ENCODE measurements at places on chromosomes 16 and 17.

- DNase-seq, result peak; percentile 81
Observed at GRCh38 chr17:4199818-4200402, 56.9 kb downstream of the CYB5D2 start.

- DNase-seq, result no peak
Observed at GRCh38 chr17:81431545-81432482, 36.6 kb downstream of the BAHCC1 start.

DNA sequence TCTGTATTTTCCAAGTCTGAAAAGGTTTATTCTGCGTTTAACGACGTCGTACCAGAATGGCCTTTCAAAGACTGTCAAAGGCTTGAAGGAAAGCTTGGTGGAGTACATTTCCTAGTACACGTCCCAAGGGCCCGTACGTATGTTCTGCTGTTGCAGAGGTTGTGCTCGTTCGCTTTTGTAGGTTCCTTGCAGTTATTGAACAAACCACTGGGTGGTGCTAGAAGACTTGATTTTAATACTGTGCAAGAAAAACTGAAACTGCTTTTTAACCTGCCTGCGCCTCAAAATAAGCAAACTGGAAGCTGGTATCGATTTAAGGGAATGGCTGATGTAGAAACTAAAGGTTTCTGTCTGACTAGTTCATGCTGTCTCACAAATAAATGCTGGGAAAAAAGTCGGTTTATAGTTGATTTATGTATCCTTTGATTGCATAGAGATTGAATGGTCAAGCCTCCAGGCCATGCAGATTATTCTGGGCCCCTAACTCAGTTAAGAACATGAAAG is 54.6 kb downstream of the USP10 start:
- peak; percentile 89 for DNase-seq

DNA sequence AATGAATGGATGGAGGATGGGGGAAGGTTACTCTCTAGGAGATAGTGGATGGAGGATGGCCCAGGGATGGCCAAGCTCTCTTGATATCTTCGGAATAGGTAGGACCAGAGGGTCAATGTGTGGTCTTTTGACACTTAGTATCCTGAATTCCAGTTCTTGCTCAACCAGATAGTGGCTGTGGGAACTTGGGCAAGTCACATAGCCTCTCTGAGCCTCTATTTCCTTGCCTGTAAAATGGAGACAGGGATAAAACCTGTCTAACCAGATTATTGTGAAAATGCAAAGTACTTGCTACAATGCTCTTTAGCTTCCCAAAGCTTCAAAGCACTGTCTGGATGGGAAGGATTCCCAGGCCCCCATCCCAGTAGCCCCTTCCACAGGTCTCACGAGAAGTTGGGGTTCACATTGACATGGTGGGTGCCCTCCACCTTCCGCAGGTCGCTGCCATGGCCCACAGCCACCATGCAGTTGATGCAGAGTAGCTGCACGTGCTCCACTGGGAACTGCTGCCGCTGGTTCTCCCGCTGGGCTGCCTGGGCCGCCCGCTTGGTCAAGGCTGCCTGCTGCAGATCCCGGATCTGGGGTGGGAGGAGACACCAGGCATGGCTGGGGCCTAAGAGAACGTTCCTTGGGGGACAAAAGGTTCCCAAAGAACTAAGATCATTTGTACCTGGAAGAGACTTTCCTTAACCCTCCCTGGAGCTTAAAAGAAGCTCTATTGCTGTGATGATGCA is 5.1 kb upstream of the ZNF385C start:
- DNase-seq, result no peak

DNA sequence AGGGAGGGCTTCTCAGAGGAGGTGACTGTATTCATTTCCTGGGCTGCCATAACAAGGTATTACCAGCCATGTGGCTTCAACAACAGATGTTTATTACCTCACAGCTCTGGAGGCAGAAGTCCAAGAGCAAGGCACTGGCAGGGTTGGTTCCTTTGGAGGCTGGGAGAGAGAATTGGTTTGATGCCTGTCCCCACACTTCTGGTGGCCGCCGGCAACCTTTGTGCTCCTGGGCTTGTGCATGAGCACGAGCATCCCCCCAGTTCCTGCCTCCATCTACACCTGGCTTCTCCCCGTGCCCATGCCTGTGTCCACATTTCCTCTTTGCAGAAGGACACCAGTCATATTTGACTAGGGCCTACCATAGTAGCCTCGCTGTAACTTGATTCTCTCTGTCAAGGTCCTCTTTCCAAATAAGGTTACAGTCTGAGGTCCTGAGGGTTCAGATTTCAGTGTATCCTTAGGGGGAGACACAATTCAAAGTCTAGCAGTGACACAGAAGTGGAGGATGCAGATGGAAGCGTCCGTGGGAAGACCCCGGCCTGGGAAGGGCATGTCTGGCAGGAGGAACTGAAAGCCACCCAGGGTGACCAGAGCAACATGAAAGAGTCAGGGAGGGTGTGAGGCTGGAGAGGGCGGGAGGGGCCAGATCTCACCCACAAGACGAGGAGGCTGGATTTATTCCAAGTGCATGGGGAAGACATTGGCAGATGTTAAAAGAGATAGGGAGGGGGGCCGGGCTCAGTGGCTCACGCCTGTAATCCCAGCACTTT is 188.2 kb upstream of the HSBP1 start:
- peak; percentile 8 for DNase-seq
